ENCODE measurements at places on chromosomes 6 and 20.

- peak; percentile 77 for DNase-seq
Observed at GRCh38 chr6:14129575-14129974, 12.0 kb downstream of the CD83 start.

- DNase-seq, result no peak
Observed at GRCh38 chr6:16897669-16898068, 136.4 kb upstream of the ATXN1 start.

DNA sequence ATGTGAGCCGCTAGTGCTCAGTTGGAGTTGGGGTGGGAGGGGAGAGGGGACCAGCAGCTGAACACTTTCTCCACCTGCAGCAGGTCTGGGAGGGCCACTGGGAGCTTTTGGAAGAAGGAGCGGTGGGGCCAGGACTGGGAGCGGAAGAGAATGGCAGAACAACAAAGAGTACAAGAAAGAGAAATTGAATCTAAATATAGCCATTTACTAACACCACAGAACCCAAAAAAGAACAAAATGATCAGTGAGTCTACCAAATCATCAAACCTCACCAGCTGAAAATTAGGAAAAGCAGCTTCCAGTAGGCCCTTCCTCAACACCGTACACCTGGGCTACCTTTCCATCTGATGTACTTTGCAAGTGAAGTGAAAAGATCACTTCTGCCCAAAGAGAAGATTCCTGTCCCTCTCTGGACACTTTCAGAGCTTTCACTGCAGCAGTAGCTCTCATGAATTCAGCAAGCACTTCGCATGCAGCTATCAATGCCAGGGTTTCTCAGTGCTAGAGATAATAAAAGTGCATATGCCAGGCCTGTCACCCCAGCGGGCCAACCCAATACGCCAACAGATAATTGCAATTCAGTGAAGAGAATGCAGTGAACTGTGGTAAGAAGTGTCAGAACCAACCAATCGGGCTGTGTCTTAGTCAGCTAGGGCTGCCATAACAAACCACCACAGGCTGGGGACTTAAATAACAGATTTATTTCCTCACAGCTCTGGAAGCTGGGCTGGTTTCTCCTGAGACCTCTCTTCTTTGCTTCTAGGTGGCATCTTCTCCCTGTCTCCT lies 597 bp downstream of the LY86 start:
- DNase-seq, result no peak

DNA sequence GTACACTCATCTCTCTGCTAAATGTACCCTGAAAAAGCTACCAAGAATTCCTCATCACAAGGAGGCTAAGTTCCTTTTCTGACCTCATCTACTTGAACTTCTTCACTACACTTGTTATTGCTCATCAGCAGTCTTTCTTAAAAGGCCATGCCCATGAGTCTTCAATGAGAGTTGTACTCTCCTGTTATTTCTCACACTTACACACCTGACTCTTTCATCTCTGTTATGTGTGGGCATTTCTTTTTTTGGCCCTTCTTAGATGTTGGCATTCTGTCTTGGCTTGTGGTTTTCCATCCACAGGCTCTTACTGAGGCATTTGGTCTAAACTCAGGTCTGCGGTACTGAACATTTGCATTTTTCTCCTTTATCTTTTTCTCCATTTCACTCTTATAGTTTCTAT lies 10.7 kb upstream of the SLC17A1 start:
- DNase-seq, result no peak

GRCh38 chr6:3287976-3288707 lies 29.4 kb downstream of the PSMG4 start:
- peak; percentile 54 for DNase-seq

- DNase-seq, result no peak
Observed at GRCh38 chr6:52958546-52959255, 36.4 kb downstream of the GSTA4 start.

- no peak for DNase-seq
Observed at GRCh38 chr20:16916165-16916564, 168.0 kb downstream of the OTOR start.

DNA sequence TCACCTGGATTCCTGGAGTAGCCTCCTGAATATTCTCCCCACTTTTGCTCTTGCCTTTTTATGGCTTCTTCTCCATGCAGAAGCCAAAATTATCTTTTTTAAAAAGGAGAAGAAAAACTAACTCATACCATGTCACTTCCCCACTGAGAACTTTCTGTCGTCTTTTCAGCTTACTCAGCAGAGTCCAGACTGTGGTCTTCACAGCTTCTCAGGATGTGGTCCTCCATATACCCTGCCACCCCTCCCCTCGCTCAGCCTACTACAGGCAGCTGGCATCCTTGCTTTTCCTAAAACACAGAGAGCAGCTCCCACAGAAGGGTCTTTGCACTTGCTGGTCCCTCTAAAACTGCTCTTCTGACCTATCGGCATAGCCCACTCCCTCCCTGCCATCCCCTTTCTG lies 89.4 kb upstream of the ISM1 start:
- peak; percentile 36 for DNase-seq

DNA sequence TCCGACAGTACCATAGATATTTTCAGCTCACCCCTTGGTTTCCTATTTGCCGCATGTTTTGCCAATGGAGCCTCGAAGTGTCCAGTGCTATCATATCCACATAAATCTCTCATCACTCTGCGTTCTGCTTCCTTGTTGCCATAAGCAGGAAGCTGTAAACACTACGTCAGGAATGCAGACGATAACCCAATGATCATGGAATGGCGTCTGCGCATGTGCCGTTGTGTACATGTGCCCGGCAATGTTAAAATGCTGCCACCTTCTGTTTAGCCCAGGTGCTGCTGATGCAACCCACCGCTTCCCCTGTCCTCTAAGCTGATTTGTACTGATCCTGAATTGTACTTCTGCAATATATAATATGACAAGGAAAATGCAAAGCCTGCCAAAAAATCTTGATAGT lies 607.5 kb downstream of the HDGFL1 start:
- DNase-seq, result no peak
